ENCODE measurements at places on chromosomes 6 and 20. TPM values are rescaled to one million over a fixed set of nuclear protein-coding genes. Genes with fewer than 3 reads are reported as not detected.

DNA sequence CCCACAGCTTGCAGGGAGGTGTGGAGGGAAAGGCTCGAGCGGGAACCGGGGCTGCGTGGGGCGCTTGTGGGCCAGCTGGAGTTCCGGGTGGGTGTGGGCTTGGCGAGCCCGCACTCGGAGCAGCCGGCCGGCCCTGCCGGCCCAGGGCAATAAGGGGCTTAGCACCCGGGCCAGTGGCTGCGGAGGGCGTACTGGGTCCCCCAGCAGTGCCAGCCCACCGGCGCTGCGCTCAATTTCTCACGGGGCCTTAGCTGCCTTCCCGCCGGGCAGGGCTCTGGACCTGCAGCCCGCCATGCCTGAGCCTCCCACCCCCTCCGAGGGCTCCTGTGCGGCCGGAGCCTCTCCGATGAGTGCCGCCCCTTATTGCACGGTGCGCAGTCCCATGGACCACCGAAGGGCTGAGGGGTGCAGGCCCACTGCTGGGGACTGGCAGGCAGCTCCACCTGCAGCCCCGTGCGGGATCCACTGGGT lies 1242.2 kb upstream of the EYS start:
- no peak for DNase-seq

DNA sequence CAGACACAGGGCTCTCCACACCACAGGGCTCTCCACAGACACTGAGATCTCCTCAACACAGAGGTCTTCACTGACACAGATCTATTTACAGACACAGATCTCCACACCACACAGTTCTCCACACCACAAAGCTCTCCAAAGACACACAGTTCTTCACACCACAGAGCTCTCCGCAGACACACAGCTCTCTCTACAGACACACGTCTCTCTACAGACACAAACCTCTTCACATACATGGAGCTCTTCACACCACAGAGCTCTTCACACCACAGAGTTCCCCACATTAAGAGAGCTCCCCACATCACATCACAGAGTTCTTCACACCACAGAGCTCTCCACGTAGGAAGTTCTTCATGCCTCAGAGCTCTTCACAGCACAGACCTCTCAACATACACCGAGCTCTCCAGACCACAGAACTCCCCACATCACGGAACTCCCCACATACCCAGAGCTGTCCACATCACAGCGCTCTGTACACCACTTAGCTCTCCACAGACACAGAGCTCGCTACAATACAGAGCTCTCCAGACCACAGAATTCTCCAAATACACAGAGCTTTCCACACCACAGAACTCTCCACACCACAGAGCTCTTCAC lies 53.9 kb downstream of the ERMARD start:
- no peak for DNase-seq

DNA sequence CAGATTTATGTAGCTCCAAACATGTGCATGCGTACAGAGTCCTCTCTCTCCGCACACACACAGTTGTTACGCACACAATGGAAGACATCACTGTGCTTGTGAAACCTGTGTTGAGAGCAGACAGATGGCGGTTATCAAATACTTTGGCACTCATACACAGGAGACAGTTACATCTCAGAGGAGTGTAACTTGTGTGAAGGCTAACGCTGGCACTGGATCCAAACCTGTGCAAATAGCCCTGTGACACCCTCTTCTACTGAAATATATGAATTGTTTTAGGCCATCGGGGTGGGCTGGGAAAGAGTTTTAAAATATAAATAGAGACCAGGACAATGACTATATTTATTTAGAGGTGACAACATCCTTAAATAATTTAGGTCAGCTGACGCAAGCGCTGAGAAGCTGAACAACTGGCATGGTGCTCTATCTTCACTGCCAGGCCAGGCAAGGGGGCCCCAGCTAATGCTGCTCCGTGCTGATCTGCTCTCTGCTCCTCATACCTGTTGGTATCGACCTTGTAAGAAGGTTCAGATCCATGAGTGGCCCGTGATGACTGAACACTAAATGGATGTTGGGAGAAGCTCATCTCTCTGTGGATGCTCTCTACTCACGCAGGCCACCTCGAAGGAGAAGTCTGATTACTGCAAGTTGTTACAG lies 69.4 kb downstream of the FOXC1 start:
- no peak for DNase-seq

BTNL2 gene
- total RNA-seq: not detected
